ENCODE measurements at places on chromosomes 3 and 15.

DNA sequence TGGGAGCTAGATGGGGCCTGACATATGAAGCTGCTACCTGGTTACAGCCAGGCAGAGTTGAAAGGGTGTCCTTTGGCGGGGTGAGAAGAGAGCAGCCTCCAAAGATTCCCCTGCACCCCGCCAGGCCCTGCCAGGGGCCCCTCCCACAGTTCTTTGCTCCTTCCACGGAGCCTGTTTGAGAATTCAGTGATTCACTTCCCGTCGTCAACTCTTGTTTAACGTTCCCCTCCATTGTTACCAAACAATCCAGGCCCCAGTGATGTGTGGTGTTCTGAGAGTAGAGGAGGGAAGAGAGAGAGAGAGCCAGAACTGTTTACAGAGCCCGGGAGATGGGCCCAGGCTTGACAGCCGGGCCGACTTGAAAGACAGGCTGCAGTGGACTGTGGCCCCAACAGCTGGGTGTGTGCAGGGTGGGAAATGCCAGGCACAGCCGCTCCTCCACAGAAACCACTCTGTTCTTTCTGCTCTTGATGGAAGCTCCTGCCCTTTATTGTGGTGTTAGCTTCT is 81.5 kb downstream of the SMAD3 start:
- H3K27ac ChIP-seq: no peak overlapping the region
- H3K27me3 ChIP-seq: no peaks in the 10 kb centered on the region
- no peak for DNase-seq
- H3K4me3 ChIP-seq: no peak overlapping the region
- H3K36me3 ChIP-seq: no peaks in the 10 kb centered on the region

DNA sequence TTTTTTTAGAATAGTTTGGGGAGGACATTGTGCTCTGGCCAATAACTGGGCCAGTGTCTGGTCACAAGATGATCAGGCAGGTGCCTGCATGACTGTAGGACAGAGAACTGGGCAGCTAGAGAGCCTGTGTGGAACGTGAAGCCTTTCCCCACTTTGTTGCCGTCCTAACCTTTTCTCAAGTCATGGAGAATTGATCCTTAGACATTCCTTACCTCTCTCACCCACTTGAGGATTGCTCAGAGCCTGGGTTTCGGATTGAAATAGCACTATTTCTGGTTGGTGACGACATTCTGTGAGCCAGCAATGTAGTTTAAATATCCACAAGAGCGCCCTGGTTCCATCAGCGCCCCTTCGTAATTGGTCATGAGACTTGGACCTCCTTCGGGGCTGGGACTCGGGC is 138.4 kb downstream of the IGF1R start:
- H3K4me3 ChIP-seq: no peak overlapping the region
- H3K4me1 ChIP-seq: peaks cover 22% of the 10 kb centered on the region
- no peak overlapping the region for H3K27ac ChIP-seq
- H3K27me3 ChIP-seq: no peaks in the 10 kb centered on the region

DNA sequence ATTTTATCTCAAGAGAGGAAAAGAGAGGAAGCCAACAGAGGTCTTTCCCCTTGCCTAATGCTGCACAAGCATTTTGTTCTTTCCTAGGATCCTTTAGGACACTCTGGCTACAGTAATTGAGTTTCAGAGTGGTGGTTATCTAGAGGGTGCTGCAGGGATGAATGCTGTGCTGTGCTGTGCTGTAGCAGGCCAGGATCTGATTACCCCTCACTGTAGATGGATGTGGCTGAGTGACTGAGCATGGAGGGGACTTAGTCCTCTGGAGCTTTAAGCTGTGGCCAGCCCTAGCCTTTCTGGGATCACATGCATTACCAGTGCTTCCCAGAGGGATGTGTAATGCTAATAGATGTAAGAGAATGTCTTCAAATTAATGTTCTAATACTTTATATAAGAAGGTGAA is 94.8 kb downstream of the SLC9A9 start:
- H3K4me1 ChIP-seq: peaks cover 55% of the 10 kb centered on the region
- no peak overlapping the region for H3K4me3 ChIP-seq
- DNase-seq: no peak
- no peak overlapping the region for H3K27ac ChIP-seq
- H3K27me3 ChIP-seq: no peaks in the 10 kb centered on the region

DNA sequence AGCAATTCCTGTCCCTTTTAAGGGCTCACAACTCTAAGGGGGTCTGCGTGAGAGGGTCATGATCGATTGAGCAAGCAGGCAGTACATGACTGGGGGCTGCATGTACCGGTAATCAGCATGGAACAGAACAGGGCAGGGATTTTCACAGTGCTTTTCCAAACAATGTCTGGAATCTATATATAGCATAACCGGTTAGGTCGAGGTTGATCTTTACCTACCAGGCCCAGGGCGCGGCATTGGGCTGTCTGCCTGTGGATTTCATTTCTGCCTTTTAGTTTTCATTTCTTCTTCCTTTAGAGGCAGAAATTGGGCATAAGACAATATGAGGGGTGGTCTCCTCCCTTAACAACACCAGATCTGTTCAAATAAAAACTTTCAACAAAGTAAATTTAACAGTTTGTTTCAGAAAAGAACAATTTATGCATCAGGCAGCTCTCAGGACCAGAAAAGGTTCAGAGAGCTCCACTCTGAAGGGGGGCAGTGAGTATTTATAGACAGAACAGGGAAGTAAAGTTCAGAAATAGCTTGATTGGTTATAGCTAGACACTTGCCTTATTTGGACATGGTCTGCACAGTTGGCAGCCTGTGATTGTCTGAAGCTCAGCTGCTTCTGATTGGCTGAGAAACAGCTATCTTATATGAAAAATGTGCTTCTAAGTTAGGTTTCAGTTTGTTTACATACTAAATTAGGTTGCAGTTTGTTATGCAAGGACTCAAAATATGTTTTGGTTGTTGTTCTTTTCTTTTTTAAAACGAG is 17.2 kb upstream of the B4GALT4 start:
- no peaks in the 10 kb centered on the region for H3K27me3 ChIP-seq
- DNase-seq: no peak
- no peak overlapping the region for H3K27ac ChIP-seq
- no peaks in the 10 kb centered on the region for H3K36me3 ChIP-seq
- H3K4me1 ChIP-seq: no peaks in the 10 kb centered on the region
- H3K4me3 ChIP-seq: no peak overlapping the region

DNA sequence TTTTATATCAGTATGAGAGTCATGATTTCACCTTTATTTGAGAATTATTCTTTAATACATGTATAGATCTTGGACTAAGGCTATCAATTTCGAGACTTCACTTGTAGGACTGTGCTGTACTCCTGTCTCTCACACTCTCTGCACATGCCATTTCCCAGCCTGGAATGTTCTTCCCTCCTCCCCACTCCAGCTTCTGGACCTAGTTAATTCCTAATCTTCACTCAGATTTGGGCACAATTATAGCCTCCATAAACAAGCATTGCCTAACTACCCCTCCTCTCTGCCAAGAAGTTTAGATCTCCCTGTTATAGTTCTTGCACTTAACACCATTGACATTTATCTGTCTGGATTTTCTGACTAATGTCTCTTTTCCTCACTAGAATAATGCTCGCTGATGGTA is 88.3 kb downstream of the FHIT start:
- H3K27me3 ChIP-seq: no peaks in the 10 kb centered on the region
- H3K4me1 ChIP-seq: no peaks in the 10 kb centered on the region
- no peaks in the 10 kb centered on the region for H3K36me3 ChIP-seq
- H3K27ac ChIP-seq: no peak overlapping the region
- no peak overlapping the region for H3K4me3 ChIP-seq

DNA sequence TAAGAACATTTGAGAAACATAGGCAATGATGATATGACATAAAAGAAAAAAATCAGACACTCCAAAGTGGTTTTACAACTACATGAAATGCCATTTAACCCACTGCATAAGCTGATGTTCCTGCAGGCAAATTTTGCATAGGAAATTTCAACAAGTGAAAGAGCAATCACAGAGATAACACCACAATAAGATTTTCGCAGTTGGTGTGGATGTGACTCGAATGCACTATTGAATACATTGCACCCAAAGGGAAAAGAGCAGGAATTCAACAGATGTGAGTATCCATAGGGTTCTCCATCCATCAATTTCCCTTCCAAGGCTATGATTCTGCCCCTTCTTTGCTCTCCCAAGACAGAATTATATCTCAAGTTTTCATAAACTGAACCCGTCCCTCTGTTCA is 456.1 kb downstream of the RAP2B start:
- H3K4me1 ChIP-seq: peaks cover 19% of the 10 kb centered on the region
- H3K4me3 ChIP-seq: no peak overlapping the region
- no peaks in the 10 kb centered on the region for H3K27me3 ChIP-seq

DNA sequence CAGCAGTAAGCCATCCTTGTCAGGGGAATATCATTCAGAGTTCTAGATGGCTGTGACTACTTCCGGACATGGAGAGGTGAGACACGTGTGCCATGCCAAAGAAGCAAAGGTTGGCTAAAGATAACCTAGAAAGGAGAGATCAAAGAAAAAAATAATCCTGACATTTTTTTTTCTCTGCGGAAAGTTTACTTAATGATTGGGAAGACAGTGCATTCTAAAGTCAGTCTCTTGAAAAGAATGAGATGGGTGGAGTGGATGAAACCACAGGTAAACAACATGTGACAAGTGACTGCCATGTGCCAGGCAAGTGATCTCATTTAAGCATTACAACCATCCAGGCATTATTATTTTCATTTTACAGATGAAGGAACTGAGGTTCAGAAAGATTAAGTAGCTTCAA is 436.6 kb downstream of the SOX2 start:
- no peak overlapping the region for H3K4me3 ChIP-seq
- no peak for DNase-seq

- no peaks in the 10 kb centered on the region for H3K36me3 ChIP-seq
- H3K27me3 ChIP-seq: no peaks in the 10 kb centered on the region
- no peak for DNase-seq
- no peak overlapping the region for H3K27ac ChIP-seq
- H3K4me3 ChIP-seq: no peak overlapping the region
Measured at GRCh38 chr3:95311272-95311671, 1248.4 kb downstream of the NSUN3 start.

DNA sequence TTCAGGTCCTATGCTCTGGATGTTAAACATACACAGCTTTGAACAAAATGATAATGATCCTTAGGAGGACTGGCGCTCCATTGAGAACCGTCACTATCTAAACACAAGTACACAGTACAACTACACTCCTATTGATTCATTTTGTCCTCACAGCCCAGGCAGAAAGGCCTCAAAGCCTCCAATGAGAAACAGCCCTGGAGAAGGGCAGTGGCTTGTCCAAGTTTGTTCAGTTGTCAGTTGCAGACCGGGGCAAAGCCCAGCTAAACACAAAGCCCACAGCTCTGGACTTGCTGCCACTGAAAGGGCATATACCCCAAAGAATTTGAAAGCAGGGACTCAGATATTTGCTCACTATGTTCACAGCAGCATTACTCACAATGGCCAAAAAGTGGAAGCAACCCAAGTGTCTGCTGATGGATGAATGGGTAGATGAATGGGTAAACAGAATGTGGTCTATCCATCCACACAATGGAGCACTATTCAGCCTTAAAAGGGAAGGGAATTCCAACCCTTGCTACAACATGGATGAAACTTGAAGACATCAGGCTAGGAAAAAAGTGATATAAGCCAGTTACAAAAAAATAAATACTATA is 34.7 kb downstream of the NUP210 start:
- H3K4me3 ChIP-seq: no peak overlapping the region
- no peaks in the 10 kb centered on the region for H3K27me3 ChIP-seq
- peaks cover 83% of the 10 kb centered on the region for H3K36me3 ChIP-seq
- H3K4me1 ChIP-seq: peaks cover 6% of the 10 kb centered on the region

DNA sequence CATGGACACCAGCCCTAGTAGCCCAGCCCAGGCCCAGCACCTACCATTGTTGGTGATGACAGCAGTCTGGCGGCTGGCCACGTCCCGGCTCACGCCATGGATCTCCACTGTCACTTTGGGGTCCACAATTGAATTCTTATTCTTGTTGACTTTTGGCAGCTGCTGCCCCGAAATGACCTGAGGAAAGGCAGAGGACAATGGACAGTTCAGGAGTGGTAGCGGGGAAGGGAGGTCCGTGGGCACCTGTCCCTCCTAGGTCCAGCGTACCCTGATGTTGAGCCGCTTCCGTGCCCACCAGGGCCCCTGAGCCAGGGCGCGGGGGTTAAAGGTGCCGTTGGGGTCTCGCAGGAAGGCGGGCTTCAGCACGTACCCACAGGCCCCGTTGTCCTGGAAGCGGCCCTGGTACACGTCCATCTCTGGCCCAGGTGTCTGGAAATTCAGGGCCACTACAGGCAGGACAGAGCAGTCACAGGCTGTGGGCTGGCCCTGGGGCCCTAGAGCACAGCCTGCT is 17.7 kb downstream of the VILL start:
- no peak overlapping the region for H3K27ac ChIP-seq
- no peaks in the 10 kb centered on the region for H3K4me1 ChIP-seq
- peaks cover 8% of the 10 kb centered on the region for H3K36me3 ChIP-seq

- peak overlapping the region; percentile 66 for H3K27ac ChIP-seq
- H3K4me3 ChIP-seq: peak overlapping the region; percentile 81
- no peak for DNase-seq
- H3K27me3 ChIP-seq: no peaks in the 10 kb centered on the region
- H3K4me1 ChIP-seq: peaks cover 66% of the 10 kb centered on the region
- no peaks in the 10 kb centered on the region for H3K36me3 ChIP-seq
Measured at GRCh38 chr15:74780523-74781430, 1.1 kb upstream of the CSK start.

GRCh38 chr3:11930084-11930483 is 74.1 kb upstream of the SYN2 start:
- no peak overlapping the region for H3K27ac ChIP-seq
- DNase-seq: no peak
- no peaks in the 10 kb centered on the region for H3K4me1 ChIP-seq
- no peaks in the 10 kb centered on the region for H3K36me3 ChIP-seq

DNA sequence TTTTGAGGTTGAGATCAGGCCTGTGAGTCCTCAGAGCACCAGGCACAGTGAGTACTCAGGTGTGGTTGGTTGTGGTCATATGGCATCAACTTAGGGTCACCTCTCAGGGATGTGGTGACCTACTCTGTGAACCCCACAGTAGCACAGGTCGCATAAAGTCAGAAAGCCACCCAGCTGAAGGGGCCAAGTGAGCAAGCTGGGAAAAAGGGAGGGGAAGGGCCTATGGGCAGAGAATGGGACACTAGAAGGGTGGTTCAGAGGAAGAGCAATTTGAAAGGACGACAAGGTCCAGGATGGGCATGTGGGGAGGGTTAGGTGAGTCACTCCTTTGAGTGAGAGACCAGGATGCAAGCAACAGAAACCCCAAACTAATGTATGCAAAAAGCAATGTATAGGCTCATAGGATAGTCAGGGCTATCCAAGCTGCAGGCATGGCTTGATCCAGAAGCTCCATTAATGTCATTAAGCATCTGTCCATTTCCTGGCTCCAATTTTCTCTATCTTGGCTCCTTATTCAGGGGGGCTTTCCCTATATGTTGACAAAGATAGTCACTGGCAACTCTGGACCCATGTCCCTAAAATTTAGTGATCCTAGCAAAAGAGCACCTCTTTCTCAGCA is 33.5 kb downstream of the HMCES start:
- H3K27ac ChIP-seq: no peak overlapping the region
- H3K4me1 ChIP-seq: peaks cover 20% of the 10 kb centered on the region
- no peaks in the 10 kb centered on the region for H3K27me3 ChIP-seq
- no peaks in the 10 kb centered on the region for H3K36me3 ChIP-seq
- H3K4me3 ChIP-seq: no peak overlapping the region

- H3K36me3 ChIP-seq: no peaks in the 10 kb centered on the region
- H3K27me3 ChIP-seq: no peaks in the 10 kb centered on the region
- no peak for DNase-seq
- no peak overlapping the region for H3K27ac ChIP-seq
- H3K4me1 ChIP-seq: no peaks in the 10 kb centered on the region
Measured at GRCh38 chr3:159593927-159594605, 394.6 kb upstream of the IL12A start.

Data from CD8-positive, alpha-beta memory T cell (primary cell).